ENCODE measurements at places on chromosomes 1 and 21.

DNA sequence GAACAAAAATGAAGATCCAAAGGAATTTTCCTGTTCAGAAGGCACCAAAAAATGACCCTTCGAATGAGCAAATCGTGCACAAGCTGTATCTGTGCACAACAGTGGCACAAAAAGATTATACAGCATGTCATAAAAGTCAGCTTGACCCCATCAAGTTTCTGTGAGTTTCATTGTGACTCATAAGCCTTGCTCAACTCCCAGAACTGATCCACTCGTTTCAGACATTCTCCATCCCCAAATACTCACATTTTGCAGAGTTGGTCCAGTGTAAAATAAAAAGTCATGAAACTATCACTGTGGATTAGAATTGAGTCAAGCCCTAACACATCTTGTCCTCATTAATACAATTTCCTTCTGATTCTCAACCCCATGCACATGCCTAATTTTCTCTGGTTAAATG, 174.7 kb upstream of the PKN2 start:
- no peak for DNase-seq

DNA sequence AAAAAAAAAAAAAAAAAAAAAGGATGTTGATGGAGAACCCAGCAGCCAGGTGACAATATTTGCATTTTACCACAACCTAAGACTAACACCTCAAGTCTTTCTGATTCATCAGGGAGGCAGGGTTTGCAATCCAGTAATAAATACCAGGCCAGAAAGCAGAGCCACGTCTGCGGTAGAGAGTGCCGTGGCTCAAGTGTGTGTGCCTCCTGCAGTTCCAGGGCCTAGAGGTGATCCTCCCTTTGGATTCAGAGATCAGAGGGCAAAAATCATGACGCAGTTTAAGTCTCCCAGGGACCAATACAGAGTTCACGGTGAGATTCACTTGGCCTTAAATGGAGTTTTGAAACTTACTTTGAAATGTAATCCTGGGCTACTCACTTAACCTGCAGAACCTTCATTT, 34.9 kb downstream of the TMCO4 start:
- DNase-seq, result no peak

- DNase-seq, result no peak
Observed at GRCh38 chr1:90400131-90400530, 317.0 kb downstream of the BARHL2 start.

DNA sequence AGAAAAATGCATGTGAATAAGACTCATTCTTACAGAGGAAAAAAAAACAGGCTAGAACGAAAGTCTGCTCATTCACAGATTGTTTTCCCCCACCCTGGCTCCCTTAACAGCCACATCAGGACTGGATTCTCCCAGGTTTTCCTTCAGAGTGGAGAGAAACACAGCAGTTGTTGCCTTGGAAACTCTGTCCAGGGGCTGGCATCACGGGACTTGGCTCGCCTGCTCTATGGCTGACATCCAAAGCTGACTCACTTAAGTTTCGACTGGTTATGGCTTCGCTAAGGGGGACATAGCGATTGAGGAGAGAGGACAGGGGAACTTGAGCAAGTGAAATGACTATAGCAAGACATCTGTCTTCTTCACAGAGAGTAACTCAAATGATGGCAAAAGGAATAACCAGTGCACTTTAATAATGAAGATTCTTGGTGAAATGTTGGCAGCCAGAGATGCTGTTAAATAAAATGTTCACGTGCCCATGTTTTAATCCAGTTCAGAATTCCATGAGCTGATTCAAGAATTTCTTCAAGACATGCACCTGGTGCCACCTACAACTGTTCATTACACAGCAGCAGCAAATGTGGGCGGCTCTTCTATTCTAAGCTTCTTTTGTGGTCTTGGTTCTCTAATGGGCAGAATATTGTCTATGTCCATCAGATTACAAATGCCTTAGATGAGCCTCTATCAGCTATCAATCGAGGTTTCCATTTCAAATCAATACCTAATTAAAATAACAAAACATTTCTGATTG, 21.8 kb downstream of the MIS18A start:
- no peak for DNase-seq

DNA sequence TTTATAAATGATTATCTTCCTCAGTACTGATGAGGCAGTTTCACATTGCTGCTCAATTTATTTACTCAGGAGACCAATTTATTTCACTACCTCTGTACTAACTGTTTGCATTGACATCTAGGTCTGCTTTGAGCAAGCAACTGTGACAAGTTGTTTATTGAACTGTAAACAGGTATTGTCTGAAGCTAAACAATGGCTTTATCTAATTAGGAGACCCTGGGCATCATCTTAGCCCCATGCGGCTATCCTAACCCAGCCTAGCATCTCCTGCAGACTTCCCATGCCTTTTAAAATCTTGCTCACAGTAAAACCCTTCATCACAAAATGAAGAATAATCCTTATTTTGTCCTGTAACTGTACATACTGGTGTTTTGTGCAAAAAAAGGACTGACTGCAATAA, 348.2 kb downstream of the RWDD3 start:
- DNase-seq, result no peak

GRCh38 chr1:70290218-70290617, 64.3 kb downstream of the ANKRD13C start:
- no peak for DNase-seq

DNA sequence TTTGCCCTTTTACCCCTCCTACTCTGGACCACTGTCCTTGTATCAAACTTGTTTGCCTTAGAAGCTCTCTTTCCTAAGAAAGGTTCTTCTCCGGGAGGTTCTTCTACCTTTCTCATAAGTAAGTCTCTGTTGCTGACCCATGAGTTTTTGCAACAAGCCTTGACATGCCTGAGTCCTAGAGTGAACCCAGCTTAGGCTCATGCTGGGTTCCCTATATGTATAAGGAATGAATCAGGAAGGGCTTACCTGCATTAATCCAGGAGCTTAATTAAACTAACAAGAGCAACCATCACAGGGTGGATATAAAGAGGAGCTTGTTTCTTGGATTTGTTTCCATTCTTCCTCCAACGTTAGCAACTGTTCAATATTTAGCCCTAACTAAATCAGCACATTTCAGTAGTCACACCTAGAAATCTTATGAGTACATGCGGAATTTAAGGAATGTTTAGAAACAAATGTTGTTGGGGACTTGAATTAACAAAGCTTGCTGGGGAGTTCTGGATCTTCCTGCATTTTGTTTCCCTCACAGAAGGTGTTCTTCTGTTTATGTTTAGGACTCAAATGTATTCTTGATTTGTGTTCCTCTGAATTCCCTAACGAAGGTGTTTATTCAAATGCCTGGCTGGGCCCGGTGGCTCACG, 64.3 kb upstream of the RAB3GAP2 start:
- no peak for DNase-seq

GRCh38 chr1:208834381-208835096, 590.4 kb upstream of the PLXNA2 start:
- DNase-seq, result no peak

DNA sequence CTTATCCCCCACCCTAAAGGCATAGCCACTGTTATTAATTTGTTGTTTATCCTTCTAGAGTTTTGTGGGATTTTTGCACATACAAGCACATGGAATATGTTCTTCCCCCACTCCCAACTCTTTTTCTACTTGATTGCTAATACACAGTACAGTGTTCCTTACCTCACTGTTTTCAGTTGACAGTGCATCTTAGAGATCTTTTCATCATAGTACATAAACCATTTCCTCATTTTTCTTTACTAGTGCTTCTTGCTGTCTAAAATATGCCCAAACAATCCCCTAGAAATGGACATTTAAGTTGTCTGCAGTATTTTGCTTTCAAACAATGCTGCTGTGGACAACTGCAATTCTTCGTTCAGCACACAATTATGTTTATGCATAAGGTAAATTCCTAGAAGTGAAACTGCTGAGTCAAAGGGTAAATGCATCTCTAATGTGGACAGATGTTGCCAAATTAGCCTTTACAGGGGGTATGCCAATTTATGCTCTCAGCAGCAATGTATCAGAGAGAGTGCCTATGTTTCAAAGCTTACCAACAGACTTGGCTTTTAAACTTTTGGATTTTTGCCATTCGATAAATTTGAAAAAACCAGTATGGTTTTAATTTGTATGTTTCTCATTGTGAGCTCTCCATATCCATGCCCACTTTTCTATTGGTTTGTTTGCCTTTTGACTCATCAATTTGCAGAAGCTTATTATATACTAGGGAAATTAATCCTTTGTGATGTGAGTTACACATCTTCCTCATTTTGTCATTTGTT, 132.6 kb downstream of the MRPS6 start:
- DNase-seq, result no peak

GRCh38 chr21:46560568-46561444, 44.1 kb downstream of the S100B start:
- DNase-seq, result no peak

DNA sequence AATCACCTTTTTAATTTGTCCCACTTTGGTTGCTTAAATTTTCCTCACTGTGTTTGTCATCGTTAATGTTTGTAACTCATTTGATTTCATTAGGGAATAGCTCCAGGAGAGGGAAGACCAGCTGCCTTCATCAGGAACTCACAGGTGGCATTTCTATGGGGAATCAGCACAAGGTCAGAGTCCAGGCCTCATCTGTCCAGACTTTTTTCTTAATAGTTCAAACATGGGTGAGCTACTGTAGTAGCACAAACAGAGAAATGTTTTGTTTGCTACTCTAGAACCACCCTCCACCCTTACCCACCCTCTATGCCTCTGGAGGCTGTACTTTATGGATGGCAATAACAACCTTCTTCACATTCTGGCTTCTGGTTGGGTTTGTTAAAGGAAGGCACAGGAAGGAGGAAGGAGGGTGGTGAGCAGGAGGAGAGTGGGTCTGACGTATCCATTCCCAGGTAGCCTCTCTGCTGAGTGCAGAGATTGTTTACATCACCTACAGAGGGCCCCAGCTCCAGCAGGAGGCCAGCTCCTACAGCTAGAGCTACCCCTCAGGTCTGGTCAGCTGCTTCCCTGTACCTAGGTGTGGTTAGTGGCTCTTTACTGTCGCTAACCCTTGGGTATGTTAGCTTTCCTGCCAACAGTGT, 8.1 kb upstream of the TEDDM1 start:
- no peak for DNase-seq

DNA sequence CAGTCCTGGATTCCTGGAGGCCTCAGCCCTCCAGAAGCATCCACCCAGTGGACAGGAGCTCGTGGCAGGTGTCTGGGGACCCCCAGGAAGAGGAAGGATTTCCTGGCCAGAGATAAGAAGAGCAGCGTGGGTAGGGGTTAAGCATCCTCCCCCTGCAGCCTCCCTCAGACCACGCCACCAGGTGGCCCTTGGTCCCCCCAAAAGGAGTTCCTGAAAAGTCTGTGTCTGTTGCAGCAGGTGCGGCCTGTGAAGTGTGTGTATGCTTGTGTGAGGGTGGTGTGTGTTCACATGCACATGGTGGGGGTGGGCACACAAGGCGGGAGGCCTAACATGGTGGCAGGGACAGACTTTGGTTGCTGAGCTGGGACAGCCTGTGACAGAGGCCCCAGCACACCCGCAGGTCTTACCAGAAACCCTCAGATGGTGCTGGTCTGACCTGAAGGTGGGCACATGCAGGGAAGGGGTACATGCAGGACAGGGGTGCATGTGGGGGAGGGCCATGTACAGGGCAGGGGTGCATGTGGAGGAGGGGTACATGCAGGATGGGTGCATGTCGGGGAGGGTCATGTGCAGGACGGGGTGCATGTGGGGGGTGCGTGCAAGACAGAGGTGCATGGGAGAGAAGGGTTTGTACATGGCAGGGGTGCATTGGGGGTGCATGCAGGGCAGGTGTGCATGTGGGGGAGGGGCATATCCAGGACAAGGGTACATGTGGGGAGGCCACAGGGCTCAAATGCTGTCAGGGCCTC, 18.2 kb upstream of the RUNX3 start:
- no peak for DNase-seq

GRCh38 chr1:46528297-46528955, 23.0 kb downstream of the KNCN start:
- DNase-seq, result no peak

DNA sequence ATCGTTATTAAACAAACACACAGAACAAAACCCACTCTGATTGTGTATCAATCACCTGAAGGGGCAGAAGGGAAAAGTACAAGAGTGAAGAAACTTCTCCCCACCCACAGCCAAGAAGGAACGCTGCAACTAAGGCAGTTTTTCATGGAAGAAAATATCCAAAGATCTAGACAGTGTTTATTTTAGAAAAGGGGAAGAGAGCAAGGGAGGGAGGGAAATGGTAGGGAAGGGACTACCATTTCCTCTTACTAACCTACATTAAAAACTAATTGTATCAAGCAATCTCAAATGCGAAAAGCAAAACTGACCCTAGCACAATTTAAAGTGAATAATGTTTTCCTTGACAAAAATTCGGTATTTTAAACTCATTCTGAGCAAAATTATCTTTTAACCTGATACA, 3.5 kb downstream of the NRIP1 start:
- no peak for DNase-seq

- no peak for DNase-seq
Observed at GRCh38 chr1:76865696-76866286, 1.5 kb upstream of the ST6GALNAC5 start.

DNA sequence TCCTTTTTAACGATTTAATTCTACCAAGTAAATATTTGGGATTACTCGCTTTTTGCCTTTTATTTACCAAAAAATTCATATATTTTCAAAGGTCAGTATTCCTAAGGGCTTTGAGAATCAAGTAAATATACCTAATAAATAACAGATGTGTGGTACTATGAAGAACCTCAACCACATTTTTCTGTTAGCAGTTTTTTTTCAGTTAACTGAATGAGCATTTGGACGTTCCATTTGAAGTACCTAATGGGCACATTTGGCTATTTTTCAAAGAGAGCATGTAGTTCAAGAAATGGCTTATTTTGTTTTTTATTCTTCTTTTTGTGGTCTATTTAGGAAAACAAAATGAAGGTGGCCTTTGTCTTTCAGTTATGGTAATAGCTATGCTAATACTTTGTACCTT, 253.0 kb downstream of the GPR52 start:
- no peak for DNase-seq

DNA sequence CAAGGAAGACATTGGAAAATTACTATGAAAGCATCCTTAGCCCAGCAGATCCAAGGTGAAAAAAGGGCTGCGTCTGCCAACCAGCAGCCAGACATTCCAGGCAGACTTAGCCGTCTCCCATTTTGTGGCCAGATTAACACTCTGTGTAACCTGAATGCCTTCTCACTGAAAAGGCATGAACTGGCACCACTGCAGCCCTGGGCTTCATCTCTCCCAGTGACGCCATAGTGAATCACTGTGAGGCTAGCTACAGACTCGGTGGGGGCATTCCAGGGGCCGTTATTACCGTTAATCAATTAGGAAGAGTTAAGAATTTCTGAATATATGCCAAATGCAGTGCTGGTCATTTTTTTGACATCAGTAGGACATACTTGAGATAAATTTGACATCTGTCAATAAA, 627.4 kb downstream of the LMO4 start:
- no peak for DNase-seq

GRCh38 chr1:185166106-185166505, 9.1 kb downstream of the SWT1 start:
- no peak for DNase-seq

- DNase-seq, result no peak
Observed at GRCh38 chr1:201414051-201414738, 7.3 kb downstream of the TNNI1 start.

GRCh38 chr1:7378346-7379130, 392.6 kb upstream of the VAMP3 start:
- no peak for DNase-seq
